ENCODE measurements at places on chromosomes 2 and 18.

- DNase-seq: no peak
Measured at GRCh38 chr2:226179010-226179409, 620.6 kb downstream of the IRS1 start.

GRCh38 chr2:118813601-118814339 is 33.7 kb downstream of the EN1 start:
- no peak for DNase-seq

- DNase-seq: no peak
Measured at GRCh38 chr2:206189691-206190090, 30.0 kb downstream of the EEF1B2 start.

DNA sequence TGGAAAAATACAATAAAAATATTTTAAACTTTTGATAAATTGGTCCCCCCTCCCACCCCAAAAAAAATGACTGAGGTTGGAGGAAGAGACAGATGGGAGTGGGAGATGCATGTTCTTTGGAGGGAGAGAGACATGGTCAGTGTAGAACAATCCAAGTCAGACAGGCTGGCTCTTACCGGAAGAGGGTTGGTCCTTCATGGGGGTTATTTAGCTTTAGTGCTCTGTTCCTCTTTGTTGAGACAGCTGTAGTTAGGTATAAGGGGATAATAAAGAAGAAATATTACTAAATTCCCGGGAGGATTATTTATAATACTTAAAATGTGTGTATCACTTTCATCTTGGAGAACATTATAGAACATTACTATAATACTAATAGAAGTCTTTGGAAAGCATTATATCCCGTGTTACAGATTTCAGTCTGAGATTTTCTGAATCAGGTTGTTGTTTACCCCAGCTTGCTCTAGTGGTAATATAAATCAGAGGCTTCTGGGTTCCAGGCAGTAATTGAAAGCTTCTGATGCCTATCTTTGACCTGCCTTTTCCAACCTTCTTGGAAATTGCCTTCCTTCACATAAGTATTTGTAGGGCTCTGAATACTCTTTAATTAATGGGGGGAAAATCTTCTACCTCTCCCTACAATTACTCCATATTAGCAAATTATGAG is 87.7 kb downstream of the SPTBN1 start:
- DNase-seq: no peak

GRCh38 chr18:24995755-24996154 is 356.2 kb downstream of the ZNF521 start:
- no peak for DNase-seq

DNA sequence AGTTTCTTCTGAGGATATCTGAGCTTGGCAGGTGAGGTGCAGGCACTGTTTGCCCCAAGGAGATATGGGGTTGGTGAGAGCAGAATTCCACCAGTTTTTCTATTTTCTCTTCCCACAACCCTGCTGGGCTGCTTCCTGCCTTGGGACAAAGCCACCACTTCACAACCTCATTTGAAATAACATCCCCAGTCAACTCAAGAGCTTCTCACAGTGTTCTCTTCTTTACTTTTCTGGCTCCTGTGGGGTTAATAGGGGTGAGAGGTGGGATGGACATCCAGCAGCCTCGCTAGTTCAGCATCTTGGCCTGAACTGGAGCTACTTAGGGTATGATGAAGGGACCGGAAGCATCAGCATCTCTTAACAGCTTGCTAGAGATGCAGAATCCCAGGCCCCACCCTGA is 106.3 kb downstream of the SLC4A3 start:
- DNase-seq: no peak

DNA sequence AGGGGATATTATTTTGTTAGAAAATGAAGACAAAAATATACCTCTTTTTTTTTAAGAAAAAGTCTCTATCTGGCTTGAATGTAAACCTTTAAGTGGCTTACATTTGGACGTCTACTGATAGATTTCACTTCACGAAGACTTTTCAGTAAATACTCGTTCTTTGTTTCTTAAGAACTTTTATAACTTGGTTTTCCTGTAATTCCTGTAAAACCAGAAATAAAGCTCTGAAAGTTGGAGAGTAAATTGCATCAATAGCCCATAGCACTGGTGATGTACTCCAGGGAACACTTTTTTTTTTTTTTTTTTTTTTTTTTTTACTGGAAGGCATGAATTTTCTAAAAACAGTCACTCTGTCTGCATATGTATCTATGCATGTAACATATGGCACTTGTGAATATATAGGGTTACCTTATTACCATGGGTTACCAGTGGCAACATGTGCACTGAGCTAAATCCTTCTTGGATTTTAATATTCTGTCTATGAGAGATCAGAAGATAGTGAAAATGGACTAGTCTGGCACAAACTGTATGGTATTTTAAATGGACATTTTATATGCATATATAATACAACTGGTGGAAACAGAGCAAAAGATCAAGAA is 309.2 kb upstream of the TCF4 start:
- no peak for DNase-seq

- no peak for DNase-seq
Measured at GRCh38 chr2:120418174-120418787, 72.3 kb downstream of the INHBB start.

- no peak for DNase-seq
Measured at GRCh38 chr18:45231617-45232016, 383.7 kb upstream of the SLC14A2 start.

GRCh38 chr2:171919453-171919852 is 2.8 kb upstream of the HAT1 start:
- no peak for DNase-seq

DNA sequence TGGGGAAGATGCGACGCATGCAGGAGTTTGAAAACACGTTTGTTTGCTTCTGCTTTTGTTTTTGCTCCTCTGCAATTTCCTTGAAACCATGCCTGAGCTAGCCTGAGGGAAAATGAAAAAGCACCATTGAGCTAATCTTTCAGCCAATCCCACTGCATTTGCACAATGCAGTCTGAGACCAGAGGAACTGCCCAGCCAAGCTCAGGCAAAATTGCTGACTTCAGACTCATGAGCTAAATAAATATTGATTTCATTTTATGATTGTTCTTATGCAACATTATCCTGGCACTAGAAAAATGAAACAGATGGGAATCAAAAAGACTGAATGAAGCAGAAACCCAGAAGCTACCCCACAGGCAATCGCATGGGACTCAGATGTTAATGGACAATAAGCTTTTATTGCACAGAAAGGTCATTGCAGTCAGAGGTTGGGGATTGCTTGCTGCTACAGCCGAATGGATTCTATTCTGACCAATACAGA is 37.0 kb downstream of the TPRKB start:
- DNase-seq: no peak

DNA sequence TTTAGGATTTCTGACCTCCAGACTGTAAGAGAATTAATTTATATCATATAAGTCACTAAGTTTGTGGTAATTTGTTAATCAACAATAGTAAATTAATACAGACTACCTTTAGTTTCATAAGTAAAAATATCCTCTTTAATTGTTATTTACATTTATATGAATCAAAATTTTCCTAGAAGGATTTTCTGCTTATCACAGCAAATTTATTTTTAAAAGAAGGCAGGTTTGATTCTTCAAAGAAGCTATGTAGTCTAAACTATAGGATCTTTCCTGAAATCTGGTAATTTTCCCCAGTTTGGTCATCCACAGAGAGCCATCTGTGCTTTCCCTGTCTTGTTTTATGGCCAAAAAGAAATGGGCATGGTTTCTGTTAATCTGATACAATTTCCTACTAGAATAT is 13.1 kb upstream of the VRK2 start:
- no peak for DNase-seq

DNA sequence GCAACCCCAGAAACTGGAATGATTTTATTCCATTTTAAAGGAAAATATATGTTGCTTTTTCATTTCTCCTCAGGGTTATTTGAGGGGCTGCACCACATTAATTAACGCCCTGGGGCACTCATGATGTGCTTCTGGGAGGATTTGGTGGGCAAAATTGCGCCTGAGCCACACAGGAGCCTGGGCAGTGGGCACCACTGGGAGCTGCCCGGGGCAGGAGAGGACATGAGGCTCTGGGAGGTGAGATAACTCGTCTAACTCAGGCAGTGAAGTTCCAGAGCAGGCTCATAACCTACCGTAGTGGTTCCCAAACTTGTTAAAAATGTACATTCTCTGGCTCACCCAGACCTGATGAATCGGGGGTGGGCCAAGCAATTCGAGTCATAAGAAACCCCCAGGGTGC is 68.3 kb downstream of the EDAR start:
- no peak for DNase-seq

- no peak for DNase-seq
Measured at GRCh38 chr2:158131919-158132566, 30.4 kb downstream of the UPP2 start.

DNA sequence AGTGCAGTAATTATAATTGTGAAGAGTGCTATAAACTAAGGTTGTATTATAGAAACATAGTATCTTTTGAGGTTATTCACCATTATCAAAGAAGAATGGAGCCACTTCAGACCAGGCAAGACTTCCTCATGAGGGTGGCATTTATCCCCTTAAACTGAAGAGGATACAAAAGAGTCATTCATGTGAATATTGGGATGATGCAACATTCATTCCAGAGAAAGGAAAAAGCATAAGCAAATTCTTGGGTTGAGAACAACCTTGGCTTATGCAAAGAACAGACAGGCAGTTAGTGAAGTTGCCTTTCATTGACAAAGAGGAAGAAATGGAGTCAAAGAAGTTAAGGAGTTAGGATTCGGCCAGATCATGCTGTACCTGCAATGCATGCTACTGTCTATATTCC is 682.5 kb downstream of the MBD2 start:
- DNase-seq: no peak

DNA sequence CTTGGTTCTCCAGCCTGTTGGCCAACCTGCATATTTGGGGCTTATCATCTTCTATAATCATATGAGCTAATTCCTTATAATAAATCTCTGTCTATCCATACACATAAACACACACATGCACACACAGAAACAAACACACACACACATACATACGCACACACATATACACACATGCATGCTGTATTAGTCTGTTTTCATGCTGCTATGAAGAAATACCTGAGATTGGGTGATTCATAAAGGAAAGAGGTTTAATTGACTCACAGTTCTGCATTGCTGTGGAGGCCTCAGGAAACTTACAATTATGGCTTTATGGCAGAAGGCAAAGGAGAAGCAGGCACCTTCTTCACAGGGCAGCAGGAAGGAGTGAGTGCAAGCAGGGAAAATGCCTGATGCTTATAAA is 707.4 kb upstream of the CDH2 start:
- DNase-seq: no peak

DNA sequence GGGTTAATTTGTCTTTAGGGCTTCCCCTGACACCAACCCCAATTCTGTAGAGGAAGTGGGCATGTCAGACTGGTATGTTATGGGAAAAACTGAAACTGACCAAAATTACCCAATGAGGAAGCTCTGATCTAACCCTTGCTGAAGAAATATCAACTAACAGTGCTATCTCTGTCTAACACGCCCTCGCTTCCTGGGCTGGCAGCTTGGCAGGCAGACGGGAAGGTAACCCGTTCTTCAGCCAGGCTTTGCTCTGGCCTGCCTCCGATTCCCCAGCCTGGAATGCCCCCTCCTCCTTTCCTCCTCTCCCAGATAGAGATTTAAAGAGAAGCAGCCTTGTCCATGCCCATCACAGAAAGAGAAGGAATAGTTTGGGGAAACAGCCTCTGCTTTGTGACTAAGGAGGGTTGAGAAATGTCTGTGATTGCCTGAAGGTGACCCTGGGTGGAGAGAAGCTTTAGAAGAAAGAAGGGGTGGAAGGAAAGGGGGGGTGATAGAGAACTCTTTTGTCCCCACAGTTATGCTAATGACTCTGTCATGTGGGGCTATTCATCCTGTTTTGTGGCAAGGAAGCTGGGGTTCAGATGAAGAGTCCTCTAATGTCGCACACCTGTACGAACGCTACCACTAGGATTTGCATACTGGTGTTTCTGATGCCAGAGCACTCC is 15.4 kb downstream of the HK2 start:
- DNase-seq: no peak

DNA sequence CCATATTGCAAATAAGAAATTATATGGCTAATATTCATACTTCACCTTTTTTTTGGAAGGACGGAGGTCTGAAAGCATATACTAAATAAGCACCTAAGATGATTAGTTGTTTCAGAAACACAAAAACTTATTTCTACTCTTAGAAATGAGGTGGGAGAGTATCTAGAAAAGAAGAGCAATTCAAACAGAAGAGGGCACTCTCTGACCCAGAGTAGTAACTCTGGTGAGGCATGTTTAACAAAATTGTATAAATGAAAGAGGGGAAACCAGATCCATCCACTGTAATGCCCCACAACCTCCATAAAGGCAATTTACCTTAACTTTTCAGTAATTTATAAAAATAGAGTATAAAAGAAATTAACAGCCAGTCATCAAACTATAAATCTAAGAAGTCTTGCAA is 669.6 kb upstream of the VRK2 start:
- DNase-seq: no peak

GRCh38 chr18:68608851-68609490 is 105.9 kb downstream of the TMX3 start:
- no peak for DNase-seq

GRCh38 chr18:76708071-76708721 is 114.2 kb upstream of the ZNF236 start:
- no peak for DNase-seq

- DNase-seq: peak; percentile 35
Measured at GRCh38 chr2:84302513-84303412, 156.3 kb downstream of the SUCLG1 start.

DNA sequence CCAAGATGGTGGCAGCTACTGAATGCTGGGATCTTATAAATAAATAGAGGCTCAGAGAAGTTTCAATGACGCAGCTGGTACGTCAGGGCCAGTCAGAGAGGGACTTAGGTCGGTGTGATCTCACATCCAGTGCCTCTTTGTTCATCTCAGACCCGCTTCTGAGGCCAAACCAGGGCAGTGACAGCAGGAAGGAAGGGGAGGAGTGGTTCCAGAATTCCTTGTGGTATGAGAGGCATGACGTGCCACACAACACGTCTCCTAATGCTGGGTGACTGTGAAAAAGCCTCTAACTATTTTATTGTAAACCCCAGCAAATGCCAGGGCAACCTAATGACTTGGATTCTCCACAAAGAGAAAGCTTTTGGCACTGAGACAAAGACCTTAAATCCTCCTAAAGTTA is 423.3 kb downstream of the LPIN1 start:
- DNase-seq: no peak

- DNase-seq: no peak
Measured at GRCh38 chr2:43133336-43133707, 93.1 kb downstream of the ZFP36L2 start.

- no peak for DNase-seq
Measured at GRCh38 chr2:96769814-96770213, 9.1 kb downstream of the CNNM4 start.

DNA sequence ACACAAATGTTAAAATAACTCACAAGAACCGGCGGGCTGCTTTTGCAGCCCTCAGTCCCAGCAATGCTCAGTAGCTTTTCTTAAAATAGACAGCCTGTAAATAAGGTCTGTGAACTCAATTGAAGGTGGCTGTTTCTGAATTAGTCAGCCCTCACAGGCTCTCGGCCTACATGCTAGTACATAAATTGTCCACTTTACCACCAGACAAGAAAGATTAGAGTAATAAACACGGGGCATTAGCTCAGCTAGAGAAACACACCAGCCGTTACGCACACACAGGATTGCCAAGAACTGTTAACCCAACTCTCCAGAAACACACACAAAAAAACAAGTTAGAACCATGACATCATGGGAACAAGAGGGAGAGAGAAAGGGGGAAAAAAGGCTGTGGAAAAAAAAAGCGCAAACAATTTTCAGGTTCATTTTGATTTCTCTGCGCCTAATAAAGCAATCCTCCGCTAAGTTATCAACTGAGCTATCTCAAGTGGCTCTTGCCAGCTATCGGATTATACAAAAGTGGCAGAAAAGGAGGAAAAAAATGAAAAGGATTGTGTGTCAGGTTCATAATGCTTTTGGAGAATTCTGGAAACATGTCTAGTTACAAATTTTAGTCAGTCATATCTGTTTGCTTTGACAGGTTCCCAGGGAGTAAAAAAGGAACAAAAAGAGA is 89.1 kb downstream of the ZEB2 start:
- DNase-seq: no peak
